ENCODE measurements at places on chromosomes 6 and 20.
A peak's percentile ranks its signal among the peaks of the same experiment; 100 is the strongest.

DNA sequence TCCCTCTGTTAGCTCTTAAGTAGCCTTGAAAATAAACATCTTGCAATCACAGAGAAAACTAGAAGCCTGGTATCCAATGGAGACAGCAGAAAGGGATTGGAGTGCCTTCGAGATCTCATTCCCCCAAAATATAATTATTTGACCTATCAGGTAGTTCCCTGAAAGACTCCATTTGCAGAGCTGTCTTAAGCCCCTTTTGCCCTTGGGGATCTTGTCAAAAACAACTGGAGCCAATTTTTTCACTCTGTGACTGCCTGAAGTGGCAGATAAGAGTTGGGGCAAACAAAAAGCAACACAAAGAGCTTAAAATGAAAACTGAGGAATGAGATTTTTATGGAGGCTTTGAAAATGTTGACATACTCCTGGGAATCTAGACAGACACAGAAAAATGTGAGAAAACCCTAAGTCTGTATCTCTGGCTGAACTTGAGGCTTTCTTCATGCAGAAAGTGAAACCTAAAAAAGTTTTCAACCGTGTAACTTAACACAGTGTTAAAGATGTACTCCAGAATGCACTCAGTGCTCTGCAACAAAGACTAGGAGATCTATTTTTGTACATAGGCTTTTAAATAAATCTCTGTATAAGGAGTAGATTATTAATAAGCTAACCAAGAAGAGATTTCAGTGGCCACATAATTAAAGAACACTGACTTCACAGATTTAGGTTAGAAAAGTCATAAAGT lies 971.1 kb upstream of the MAN1A1 start:
- DNase-seq = no peak

DNA sequence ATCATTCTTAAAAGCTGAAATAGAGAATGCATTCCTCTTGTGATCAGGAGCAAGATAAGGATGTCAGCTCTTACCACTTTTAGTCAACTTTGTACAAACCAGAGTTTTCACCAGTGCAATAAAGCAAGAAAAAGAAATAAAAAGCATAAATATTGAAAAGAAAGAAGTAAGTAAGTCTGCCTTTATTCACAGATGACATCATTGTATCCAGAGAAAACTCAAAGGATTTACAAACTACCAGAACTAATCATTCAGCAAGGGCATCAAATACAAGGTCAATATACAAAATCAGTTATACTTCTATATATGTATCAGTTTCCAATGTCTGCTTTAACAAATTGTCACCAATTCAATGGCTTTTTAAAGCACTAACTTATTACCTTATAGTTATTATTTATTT lies 13.4 kb downstream of the TTLL9 start:
- no peak for DNase-seq

DNA sequence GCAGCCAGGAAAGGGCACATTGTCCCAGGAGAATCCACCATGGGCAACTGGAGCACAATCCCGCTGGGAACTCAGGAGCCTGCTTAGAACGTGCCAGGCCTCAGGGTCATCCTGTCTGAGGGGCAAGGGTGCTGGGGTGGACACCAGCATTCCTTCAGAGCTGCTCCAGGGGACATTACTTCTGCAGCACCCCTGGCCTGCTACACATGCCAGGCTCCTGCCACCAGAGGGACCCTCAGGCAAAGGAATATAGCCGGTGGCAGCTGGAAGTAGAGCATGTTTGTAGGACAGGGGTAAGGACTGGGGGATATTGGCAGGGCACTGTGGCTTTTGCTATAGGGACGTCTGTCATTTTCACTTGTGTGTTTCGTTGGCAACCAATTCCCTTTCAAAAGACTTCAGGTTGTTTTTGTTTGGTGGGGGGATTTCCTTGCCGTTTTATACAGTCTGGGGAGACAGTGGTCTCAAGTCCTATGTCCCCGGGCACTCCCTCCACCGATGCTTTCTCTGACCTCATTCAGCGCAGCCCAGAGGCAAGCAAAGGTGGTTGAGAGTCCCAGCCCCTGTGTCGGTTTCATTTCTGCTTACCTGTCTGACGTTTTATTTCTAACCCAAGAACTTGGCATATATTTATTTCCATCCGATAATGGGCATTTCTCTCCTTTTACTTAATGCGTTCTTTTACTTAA lies 130.8 kb downstream of the JPH2 start:
- DNase-seq = no peak

DNA sequence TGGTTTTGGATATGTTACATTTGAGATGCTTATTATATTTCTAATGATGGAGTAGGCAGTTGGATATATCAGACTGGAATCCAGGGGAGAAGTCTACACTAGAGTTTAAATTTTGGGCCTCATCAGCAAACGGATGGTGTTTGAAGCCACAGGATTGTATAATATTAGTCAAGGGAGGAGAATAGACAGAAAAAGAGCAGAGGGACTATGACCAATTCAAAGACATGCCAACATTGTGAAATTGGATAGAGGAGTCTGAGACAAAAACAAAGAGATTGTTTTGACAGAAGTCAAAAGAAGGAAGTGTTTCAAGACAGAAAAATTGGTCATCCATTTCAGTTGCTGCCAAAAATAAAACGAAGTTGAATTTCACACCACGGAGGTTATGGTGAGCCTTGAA lies 66.5 kb downstream of the NOX3 start:
- no peak for DNase-seq

GRCh38 chr6:161630674-161631073 lies 356.8 kb upstream of the AGPAT4 start:
- no peak for DNase-seq

DNA sequence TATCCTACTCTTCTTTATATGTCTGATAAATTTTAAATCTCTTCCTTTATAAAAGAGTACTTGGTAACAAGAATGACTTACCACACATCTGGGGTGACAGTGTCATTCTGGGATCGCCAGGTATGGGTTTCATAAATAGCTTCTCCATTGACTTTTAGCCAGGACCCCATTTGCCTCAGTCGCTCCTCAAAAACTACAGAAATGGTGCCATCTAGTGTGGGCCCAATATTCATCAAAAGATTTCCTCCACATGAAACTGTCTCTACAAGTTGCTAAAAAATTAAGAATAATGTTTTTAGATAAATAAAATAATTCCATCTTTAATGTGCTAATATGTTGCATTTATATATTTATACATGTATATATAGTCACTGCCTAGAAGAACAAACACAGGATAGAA lies 9.7 kb downstream of the FUCA2 start:
- DNase-seq = no peak

DNA sequence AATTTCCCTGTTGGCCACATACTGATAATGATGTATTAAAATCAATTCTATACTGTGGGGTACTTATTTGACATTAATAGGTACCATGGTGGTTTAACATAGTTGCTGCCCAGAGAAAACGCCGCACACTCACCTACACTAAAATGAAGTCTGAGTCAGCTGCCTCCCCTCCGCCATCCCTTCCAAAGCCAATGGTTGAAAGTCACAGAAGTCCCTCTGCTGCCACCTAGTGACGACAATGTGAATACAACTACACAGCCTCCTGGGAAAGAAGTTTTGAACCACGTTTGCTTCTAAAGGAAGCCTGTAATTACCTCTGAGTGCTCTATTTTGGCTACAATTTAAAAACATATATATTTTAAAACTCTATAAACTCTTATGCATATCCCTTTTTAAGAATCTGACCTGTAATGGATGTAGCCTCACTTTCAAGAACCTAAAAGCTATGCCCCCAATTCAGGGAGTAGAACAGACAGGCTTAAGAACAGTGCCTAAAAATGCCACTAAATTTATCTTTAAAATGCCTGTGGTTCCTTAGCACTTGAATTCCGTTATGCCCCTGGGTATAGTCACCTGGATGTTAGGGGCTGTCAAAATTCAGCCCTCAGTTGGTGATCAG lies 20.6 kb upstream of the ECI2 start:
- peak; percentile 58 for DNase-seq

Data from psoas muscle (tissue), 8 donors.